NCI-H2029 (cell line): ENCODE measurements at places on chromosomes 7 and 10.

DNA sequence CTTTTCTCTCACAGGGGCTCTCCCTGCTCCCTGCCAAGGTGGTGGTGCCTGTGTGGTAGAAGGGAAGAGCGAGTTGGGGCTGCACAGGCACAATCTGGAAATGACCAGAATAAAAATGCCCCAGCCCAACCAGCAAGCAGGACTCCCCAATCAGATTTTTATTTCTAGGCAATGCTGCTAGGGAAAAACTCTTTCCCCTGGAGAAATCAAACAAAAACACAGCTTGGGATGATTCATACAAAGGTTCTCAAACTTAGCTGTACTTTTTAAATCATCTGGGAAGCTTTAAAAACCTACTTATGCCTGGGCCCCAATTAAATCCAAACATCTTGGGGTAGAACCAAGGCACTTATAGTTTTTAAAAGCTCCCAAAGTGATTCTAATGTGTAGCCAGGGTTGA is 243.2 kb downstream of the HTR7 start:
- DNase-seq: no peak

- no peak for DNase-seq
These were observed 10.8 kb downstream of the AFAP1L2 start for GRCh38 chr10:114393482-114393881.

DNA sequence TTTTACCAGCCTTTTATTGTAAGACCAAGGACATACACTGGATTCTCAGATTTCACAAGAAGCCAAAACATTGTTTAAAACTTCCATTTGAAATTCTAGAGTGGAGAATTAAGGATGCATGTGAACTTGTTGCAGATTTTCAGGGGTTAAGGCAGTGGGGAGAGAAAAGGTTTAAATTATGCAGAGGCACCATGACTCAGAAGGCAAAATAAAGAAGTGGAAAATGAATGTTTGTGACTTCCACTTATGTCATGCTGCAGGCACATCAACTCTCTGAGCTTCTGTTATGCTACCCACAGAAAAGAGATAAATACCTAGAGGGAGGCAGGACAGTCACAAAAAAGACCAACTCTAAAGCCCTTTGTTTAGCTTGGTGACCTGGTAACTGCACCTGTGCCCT is 84.4 kb upstream of the BET1 start:
- no peak for DNase-seq

DNA sequence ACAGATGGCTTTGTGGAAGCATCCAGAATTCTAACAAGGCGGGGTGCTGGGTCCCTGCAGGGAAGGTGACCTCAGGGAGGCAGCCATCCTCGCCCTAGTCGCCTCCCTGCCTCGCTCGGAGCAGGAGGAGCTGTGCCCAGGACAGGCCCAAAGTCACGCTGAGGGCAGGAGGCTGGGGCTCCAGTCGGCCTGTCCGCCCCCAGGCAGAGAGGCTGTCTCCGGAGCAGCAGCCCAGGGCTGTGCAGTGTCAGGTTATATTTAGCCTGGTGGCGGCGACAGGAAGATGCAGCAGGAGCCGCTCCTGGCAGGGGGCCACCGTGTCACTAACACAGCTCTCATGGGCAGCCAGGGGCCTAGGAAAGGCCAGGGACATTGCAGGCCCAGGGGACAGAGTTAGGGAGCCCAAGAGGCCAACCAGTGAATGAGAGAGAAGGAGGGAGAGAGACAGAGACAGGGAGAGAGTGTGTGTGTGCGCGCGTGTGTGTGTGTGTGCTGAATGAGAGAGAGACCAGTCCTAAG is 13.5 kb downstream of the KCNH2 start:
- peak; percentile 59 for DNase-seq

- no peak for DNase-seq
These were observed 150.4 kb downstream of the DGKI start for GRCh38 chr7:137696376-137696775.

DNA sequence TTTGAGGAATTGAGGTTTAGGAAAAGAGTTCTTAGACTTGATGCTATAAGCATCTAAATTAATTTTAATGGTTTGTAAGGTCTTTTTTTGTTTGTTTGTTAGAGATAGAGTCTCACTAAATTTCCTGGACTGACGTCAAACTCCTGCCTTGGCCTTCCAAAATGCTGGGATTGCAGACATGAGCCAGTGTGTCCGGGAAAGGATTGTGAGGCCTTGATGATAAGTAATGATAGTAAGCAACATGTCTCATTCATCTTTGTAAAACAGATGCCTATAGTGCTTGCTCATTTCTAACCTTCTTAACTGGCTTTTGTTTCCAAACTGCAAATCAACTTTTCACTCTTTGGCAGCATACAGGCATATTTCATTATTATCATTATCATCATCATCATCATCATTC is 176.0 kb upstream of the KCND2 start:
- DNase-seq: no peak

- no peak for DNase-seq
These were observed 103.3 kb downstream of the SEMA3A start for GRCh38 chr7:84091318-84091717.

DNA sequence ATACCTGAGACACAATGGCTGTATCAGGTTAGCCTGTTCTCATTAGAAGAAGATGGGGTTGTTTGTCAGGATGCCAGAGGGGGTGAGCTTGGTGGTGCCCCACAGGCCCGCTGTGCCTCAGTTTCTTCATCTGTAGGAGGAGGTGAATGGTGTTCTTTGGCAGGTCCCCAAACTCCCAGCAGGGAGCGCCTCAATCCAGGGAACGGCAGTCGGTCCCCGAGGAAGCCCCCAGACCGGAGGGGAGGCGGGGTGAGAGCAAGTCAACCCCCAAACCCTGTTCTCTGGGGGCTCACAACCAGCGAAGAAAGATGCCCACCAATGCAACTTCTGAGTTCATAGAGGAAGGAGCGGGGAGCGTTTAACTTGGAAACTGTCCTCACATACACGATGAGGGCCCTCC is 16.0 kb downstream of the C10orf105 start:
- no peak for DNase-seq

DNA sequence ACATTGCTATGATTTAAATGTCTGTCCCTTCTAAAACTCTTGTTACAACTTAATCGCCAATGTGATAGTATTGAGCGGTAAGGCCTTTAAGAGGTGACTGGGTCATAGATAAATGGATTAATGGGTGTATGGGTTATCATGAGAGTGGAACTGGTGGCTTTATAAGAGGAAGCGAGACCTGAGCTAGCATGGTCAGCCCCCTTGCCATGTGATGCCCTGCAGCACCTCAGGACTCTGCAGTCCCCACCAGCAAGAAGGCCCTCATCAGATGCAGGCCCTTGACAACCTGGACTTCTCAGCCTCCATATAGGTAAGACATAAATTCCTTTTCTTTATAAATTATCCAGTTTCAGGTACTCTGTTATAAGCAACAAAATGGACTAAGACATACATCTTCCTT is 15.6 kb downstream of the PARP12 start:
- DNase-seq: no peak
